ENCODE measurements at places on chromosomes 5 and 9.

- no peak for DNase-seq
These were observed 17.5 kb downstream of the UBE2QL1 start for GRCh38 chr5:6465831-6466790.

- peak; percentile 65 for DNase-seq
These were observed 118.1 kb downstream of the NUDT12 start for GRCh38 chr5:103444333-103445038.

DNA sequence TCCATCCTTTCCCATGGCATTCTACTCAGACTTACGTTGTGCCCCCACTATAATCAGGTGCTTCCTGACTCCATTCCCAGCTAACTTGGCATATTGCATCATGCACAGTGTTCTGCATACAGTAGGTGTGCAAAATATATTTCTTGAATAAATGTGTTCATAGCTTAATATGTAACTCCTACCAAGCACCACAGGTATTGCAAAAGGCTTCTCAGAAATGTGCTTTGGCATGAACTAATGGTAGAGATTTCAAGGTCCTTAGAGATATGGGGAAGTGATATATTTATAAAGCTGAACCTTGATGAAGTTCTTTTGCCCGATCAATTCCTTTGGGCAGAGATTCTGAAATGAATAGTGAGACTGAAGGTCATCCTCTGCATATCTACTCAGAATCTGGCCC, 220.4 kb downstream of the KCTD16 start:
- no peak for DNase-seq

GRCh38 chr5:151156507-151157420, 815 bp downstream of the ANXA6 start:
- no peak for DNase-seq

DNA sequence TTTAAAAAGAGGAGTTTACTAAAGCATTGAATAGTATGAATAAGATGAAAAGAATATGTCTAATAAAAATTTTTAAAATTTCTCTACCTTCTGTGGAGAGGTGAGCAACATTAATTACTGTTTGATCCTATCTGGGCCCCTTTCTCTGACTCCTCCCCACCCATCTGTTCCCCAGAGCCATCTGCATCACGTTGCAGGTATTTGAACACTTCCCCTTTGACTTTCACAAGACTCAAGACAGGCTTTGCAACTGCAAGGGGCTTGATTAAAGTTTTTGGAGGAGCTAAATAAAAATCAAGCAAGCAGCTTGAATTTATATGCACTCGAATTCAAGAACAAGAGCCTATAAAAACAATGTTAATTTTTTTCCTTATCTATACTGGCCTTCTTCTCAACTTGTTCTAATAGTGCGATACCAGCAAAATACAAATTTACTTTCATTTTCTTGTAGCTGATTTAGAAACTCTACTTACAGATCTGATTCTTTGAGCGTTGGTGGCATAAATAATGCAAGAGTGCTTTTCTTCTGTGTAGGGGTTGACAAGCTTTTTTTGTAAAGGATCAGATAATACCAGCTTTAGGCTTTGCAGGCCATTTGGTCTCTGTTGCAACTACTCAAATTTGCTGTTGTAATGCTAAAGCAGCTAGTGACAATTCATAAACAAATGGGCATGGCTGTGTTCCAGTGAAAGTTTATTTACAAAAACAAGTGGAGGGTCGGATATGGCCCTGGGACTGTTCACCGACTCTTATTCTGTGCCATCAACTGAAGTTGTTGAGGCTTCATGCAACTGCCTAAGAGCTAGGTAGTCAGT, 21.2 kb downstream of the TXNDC8 start:
- no peak for DNase-seq

DNA sequence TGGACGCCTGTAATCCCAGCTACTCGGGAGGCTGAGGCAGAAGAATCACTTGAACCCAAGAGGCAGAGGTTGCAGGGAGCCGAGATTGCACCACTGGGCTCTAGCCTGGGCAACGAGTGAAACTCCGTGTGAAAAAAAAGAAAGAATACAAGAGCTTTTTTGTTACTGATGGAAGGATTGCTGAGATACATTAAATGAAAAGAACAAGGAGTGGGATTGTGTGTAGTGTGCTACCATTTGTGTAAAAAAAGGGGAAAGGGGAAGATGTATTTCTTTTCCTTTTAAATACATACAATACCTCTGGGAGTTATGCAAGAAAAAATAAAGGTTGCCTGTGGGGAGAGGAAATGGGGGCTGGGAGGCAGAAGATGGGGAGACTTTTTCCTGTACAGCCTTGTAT, 14.7 kb upstream of the GARNL3 start:
- DNase-seq = no peak

GRCh38 chr5:149795360-149795759, 65.2 kb downstream of the PPARGC1B start:
- no peak for DNase-seq

DNA sequence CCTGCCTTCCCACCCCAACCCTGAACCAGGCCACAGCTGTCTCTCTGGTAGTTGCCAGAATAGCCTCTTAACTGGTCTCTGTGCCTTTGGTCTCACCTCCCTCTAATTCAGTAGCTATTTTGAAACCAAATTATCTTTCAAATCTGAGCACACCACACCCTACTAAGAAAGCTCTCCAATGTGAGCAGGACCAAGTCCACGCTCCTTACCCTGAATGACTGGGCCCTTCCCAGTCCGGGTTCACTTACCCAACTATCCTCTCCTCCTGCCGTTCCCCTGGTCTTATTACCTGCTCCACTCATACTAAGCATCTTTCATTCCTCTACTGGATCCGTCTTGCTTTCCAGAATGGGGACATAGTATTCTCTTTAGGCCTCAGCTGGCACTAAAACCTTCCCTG, 16.8 kb downstream of the ANKH start:
- no peak for DNase-seq

DNA sequence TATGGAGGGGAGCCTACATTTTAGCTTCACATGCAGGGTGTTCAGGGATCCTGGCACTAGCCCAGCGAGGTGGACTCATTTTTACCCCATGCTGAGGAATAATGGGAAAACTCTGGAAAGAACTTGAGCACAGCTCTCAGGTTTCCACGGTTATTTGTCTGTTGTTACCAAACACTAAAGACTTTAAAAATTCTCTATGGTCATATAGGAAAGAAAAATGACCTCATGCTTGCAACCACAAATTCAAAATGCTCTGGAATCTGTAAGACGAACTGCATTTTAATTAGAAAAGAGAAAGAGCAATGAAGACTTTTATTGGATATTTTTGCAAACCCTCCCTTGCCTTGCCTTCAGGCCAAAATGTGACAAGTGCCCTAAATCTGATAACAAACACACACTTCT, 606.9 kb downstream of the EBF1 start:
- DNase-seq = no peak

GRCh38 chr5:178388386-178389025, 155.9 kb upstream of the PHYKPL start:
- DNase-seq = no peak

DNA sequence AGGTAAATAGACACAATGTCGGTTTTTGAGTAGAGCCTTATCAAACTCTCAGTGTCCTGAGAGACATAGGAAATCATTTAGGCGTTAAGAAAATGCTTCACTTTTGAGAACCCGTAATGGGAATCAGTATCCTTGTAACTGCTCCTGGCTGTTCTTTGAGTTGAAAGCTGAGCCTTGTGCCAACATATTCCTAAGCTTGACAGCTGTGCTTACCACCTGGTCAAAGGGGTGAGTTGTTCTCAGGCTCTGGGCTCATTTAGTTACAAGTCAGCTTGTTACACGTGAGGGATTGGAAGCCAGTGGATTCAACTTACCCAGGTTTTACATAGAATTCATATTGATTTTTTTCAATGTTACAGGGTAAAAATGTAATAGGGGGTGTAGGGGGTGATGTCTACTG, 145.9 kb downstream of the GABRB2 start:
- DNase-seq = no peak

DNA sequence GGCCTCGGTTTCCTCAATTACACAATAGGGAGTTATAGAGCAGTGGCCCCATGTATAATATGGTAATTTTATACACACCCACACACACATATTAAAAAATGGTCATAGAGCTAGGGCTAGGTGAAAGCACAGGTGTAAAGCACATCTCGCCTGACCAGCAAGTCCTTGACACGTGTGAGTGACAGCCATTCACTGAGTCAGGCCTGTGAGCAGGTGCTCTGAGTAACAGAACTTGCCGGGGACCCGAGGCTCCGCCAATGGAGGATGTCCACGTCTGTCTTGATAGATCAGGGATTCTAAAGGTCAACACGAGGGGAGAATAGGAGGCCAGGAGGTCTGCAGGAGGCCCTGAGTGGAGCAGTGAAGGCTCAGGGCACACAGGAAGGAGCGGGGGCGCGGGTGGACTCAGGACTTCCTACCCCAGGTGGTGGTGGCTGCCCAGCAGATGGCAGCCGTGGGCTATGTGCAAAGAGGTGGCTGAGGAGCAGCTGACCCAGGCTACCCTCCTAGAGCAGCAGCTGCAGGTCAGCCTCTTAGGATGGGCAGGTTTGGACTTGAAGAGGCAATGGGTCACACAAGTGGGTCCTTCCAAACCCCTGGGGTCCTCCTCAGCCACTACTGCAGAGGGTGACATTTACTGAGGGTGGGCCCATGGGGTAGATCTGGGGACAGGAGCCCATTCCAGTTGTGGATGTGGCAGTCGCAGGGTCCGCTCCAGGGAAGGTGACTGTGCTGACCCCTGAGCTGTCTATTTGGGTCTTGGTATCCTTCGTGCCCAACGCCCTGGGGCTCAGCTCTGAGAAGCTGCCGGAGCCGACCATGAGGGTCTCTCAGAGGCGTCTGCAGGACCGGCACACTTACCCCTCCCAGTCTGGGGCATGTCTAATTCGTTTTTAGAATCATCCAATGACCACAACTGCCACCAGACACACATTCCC, 45.9 kb downstream of the PRRT1B start:
- peak; percentile 41 for DNase-seq

GRCh38 chr5:176731506-176732160, 78.7 kb upstream of the UNC5A start:
- DNase-seq = no peak

DNA sequence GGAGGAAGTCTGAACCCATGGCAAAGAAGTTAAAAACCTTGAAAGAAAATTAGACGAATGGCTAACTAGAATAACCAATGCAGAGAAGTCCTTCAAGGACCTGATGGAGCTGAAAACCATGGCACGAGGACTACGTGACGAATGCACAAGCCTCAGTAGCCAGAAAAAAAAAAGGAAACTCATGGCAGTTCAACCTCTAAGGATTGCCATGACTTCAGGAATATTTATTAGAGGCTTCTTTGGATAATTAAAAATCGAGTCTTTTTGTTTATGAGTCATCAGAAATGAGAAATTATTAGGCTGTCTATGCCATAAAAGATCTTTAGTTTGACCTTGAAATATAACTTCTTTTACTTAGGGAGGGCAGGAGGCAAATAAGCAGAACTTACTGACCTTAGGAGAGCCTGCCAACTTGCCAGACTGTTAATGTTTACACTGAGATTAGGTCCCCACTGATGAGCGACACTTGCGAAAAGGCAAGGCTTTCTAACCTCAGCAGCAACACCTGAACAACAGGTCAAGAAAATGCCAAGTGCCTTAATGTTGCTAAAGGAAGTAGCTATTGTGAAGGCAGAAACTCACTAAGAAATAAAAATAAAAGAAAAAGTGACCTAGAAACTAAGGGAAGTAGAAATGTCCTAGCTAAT, 55.2 kb upstream of the TUSC1 start:
- no peak for DNase-seq

- DNase-seq = no peak
These were observed 10.6 kb downstream of the EGFL7 start for GRCh38 chr9:136673088-136673974.

Measured in bone marrow (tissue), 2 donors.